ENCODE measurements at places on chromosomes 5 and 9.

- DNase-seq, result peak; percentile 12
Measured at GRCh38 chr9:110126986-110127864, 80.7 kb downstream of the C9orf152 start.

DNA sequence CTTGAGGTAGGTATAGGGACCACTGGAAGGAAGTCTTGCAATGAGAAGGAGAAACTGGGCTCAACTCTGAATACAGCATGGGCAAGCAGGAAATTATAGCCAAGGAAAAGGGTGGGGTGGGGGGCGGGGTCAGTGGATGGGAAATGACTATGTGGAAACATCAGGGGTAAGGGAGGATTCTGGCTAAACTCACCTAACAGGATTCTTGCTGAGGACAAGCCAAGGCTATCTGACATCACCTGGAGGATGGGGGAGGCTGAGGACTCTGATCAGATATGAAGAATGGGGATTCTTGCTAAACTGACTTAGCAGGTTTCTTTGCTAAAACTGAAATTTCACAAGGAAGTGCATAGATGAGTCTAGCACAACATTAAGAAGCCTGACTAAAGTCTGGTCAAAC lies 40.8 kb downstream of the CTSL start:
- no peak for DNase-seq

DNA sequence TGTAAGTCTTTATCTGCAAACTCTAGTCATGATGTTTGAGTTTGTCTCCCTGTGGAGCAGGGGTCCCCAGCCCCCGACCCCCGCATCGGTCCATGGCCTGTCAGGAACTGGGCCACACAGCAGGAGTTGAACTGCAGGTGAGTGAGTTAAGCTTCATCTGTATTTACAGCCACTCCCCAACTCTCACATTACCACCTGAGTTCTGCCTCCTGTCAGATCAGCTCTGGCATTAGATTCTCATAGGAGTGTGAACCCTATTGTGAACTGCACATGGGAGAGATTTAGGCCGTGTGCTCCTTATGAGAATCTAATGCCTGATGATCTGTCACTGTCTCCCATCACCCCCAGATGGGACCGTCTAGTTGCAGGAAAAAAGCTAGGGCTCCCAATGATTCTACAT lies 7.0 kb downstream of the C9orf85 start:
- DNase-seq, result no peak

DNA sequence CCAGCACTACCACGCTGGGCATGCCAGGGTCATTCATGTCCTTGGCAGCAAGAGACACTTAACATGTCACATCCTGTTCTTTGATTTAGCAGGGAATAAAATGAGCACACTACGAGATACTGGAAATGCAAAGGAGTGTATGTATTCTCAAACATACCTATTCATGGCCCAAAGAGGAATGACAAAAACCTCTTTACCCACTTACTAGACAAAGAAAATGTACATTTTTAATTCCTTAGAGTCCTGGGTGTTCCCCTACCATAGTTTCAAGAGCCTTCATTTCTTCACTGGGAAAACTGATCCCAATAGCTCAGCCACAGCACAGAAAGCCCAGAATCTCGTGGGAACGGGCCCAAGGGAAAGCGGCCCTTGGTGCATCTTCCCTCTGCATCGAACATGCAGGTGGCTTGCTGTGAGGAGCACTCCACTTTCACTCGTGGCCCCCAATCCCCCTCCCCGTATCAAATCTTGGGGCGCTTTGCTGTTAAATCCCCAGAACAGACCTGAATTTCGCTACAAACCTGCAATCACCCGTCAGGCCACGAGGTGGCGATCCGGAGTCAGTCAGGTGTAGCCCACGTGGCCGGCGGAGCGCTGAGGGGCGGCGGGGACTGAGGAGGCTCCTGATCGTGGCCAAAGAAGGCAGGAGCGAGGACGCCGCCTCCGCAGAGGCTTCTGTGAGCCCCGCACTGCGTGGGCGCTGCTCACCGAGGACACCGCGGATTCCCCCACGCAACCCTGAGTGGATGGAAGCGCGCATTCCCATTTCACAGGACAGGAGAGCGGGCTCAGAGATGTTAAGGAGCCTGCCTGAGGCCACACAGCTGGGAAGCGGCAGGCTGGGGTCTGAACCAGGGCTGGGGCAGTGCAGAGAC lies 91.4 kb downstream of the LMX1B start:
- DNase-seq, result peak; percentile 88

- DNase-seq, result peak; percentile 81
Measured at GRCh38 chr5:163564321-163564938, 59.0 kb downstream of the MAT2B start.

GRCh38 chr5:178210686-178211085 lies 6.4 kb downstream of the HNRNPAB start:
- no peak for DNase-seq

DNA sequence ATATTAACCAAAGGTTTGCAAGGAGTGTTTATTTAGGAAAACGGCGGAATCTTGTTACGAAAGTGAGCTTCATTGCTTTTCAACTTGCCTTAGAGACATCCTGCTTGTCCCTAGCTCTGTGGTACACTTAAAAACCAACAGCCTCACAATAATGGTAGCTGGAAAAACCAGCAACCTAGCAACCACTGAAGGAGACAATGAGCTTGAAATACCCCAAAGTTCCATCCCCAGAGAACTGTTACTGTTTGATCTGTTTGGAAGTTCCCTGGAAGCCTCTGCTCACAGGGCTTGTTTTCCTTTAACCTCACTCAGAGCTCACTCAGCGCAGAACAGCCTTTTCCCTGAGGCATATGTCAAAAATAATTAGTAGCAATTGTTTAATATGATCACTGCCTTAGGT lies 43.2 kb downstream of the SH3TC2 start:
- DNase-seq, result no peak

- no peak for DNase-seq
Measured at GRCh38 chr9:125756518-125756917, 9.3 kb downstream of the PBX3 start.

DNA sequence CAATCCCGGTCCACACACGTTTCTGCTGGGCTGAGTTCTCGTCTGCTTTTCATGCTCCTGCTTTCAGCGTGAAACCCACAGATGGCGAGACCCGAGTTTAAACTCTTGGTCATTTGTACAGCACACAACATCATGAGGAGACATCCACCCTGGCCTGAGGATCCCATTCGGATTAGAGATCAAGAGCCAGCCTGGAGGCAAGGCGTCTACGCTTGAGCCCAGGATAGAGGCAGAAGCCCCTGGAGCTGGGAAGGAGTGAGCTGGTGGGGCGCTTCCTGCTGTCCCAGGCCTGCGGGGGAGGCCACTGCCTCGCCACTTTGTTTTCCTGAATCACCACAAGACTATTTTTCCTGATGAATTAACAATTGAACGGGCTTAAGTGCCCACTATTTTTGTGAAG lies 281.9 kb upstream of the IRX4 start:
- DNase-seq, result no peak

- DNase-seq, result no peak
Measured at GRCh38 chr9:13900449-13900848, 413.5 kb downstream of the NFIB start.

GRCh38 chr5:53063176-53063575 lies 46.4 kb downstream of the MOCS2 start:
- peak; percentile 39 for DNase-seq

DNA sequence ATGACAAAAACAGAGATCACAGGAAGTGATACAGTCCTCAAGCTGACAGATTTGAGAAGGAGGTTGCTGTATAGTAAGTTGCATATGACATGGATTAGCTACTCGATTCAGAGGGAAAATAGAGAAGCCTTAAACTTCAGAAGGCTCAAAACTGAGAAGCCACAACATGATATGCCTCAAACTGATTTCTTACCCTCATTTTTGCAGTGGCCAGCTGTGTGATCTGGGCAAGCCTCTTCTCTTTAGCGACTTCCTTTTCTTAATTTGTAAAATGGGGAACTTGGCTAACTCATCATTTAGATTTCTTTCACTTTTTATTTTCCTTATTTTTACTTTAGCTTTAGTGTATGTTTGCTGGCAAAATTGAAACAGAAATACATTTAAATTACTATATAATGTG lies 421.1 kb downstream of the KIF4B start:
- DNase-seq, result peak; percentile 33

- no peak for DNase-seq
Measured at GRCh38 chr5:154071799-154072413, 33.1 kb downstream of the MFAP3 start.

GRCh38 chr5:52269401-52269800 lies 518.3 kb upstream of the ITGA1 start:
- no peak for DNase-seq

DNA sequence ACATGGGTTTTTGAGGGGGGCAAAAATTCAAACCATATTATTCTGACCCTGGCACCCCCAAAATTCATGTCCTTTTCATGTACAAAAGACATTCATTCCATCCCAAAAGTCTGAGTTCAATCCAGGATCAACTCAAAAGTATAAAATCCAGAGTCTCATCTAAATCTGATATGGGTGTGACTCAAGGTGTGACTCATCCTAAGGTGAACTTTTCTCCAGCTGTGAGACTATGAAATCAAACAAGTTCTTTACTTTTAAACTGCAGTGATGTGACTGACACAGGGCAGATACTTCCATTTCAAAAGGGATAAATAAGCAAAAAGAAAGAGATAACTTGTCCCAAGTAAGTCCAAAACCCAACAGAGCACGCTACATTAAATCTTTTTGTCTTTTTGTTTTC lies 20.6 kb upstream of the CYLC2 start:
- DNase-seq, result no peak

- no peak for DNase-seq
Measured at GRCh38 chr9:4691795-4692194, 12.4 kb downstream of the CDC37L1 start.

- DNase-seq, result no peak
Measured at GRCh38 chr5:166576323-166576722, 1715.1 kb upstream of the WWC1 start.

GRCh38 chr9:20403346-20403745 lies 219.0 kb downstream of the MLLT3 start:
- DNase-seq, result no peak

DNA sequence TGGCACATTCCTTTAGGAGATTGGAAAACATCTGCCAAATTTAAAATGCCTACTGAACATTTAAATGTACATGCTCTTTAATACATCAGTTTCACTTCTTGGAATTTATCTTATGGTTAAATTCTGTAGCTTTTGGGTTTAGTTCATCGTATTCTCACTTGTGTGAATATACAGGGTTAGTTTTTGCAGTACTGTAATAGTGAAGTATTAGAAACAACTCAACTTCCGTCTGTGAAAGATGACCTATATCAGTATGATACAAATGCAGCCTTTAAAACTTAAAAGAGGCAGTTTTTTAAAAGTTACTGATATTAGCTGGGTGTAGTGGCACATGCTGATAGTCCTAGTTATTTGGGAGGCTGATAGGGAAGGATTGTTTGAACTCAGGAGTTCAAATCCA lies 57.2 kb downstream of the CDC42SE2 start:
- DNase-seq, result no peak

GRCh38 chr9:21729648-21730047 lies 72.8 kb upstream of the MTAP start:
- DNase-seq, result no peak

- DNase-seq, result no peak
Measured at GRCh38 chr5:31273631-31274378, 80.3 kb downstream of the CDH6 start.

DNA sequence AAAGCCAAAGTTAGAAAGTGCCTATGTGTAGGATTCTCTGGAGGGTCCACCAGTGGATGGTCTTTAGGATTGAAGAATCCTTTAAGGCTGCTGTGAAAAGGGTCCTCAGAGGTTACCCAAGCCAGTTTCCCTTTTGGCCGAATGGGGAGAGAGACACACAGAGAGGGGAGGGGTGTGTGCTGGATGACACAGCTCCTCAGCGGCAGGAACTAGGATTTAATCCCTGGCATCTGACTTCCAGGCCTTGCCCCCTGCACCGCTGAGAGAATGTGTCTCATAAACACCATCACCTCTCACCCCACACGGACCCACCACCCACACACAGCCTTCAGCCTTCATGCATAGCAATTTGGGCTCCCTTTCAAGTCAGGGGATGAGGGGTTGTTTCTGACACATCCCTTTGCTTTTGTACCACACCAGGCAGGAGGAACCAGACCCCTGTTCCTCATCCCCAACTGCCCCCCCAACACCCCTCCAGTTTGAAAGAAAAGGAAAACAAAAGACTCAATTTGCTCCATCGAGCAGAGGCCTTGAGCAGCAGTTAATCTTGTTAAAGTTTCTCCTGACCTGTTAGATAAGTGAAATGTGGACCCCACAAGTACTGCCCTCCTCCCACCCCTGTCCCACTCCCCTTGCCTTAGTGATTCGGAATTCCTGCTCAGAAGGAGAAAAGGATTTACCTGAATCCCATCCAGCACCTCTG lies 4.0 kb downstream of the PAPPA start:
- no peak for DNase-seq

DNA sequence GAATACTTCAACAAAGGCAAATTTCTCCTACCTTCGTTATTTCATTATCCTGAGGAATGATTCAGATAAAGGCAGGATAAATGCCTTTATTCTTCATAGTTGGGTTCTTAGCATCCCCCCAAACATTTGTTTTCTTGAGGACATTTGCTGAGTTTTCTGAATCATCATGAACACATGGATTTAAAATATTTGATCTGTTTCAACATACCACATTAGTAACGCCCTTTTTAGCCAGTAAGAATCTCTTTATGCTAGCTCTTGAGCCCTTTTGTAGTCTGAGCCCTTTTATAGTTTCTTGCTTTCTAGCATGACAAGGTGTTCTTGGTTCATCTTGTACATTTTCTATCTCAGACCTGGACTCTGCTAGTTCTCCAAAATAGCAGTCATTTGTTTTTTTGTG lies 27.9 kb downstream of the SKIC3 start:
- no peak for DNase-seq

GRCh38 chr9:109411069-109411761 lies 86.9 kb downstream of the PTPN3 start:
- no peak for DNase-seq

- no peak for DNase-seq
Measured at GRCh38 chr5:118832974-118833373, 155.4 kb downstream of the DTWD2 start.

DNA sequence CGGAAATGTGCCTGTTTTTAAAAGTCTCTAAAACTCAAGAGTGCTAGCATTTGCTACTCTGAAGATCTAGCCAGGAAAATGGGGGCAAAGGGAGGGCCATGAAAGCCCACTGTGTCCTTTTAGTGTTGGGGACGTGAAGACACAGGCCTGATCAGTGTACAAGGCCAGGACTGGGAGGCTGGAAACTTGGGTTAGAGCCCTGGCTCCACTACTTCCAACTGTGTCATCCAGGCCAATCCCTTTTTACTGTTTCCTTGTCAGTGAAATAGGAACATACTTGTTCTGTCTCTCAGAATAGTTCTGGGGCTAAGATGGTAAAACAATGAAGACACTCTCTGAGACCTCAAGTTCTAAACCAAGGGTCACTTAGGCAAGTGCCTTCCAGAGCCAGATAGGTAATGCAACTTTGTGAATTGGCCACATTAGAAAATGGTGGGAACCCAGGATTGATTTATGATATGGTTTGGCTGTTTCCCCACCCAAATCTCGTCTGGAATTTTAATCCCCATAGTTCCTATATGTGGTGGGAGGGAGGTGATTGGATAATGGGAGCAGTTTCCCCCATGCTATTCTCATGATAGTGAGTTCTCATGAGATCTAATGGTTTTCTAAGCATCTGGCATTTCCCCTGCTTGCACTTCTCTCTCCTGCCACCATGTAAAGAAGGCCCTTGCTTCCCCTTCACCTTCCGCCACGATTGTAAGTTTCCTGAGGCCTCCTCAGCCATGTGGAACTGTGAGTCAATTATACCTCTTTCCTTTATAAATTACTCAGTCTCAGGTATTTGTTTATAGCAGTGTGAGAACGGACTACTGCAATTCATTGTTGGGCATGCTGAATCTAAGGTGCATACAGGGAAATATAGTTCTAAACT lies 30.4 kb upstream of the B4GALT1 start:
- no peak for DNase-seq

Data from suppressor macrophage (primary cell).